ENCODE measurements at places on chromosomes 2 and 18. TPM values are rescaled to one million over a fixed set of nuclear protein-coding genes. Genes with fewer than 3 reads are reported as not detected.

PHLPP1 gene
- total RNA-seq: 14.5 TPM

VWC2L gene
- total RNA-seq: not detected

DNA sequence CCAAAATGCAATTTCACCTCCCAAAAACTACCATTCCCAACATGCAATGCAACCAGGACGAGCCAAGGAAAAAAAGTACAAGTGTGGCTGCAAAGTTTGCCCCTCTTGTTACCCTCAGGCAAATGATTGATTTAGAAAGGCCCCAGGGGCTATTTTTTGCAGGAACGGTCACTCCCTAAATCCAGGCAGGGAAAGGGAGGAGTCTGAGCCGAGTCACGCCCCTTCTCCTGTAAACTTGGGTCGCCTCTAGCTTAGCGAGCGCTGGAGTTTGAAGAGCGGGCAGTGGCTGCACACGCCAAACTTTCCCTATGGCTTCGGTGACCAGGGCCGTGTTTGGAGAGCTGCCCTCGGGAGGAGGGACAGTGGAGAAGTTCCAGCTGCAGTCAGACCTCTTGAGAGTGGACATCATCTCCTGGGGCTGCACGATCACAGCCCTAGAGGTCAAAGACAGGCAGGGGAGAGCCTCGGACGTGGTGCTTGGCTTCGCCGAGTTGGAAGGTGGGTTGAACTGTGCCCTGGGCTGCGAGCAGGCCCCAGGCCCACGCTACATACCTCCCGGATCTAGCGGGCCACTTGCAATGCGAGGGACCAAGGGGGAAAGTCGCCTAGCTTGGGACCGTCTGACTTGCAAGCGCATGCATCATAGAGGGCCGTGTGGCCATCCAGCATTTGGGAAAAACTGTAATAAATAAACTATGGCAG is at the start of gene GALM:
TSS of gene GALM (plus strand) at position 261 of the 702 bp plus-strand sequence. CDS start at position 309, 48 bp downstream.
- DNase-seq: peak; percentile 67

DNA sequence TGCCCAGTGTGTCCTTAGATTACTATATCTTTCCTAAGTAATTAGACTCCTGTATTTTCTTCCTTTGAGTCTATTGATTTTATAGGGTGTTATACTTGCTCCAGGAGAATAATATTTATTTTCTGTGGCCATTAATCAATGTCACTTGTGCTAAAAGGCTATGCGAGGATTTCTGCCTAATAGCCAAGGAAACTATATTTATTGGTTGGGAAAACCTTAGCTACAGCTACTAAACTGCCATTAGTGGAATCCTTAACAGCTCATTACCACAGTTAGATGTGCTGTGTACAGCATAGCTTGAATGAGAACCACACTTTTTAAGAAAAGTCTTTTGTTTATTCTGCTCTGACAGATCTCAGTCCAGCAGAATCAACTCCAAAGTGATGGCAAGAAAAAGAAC is 537.3 kb downstream of the ERBB4 start:
- DNase-seq: no peak

DNA sequence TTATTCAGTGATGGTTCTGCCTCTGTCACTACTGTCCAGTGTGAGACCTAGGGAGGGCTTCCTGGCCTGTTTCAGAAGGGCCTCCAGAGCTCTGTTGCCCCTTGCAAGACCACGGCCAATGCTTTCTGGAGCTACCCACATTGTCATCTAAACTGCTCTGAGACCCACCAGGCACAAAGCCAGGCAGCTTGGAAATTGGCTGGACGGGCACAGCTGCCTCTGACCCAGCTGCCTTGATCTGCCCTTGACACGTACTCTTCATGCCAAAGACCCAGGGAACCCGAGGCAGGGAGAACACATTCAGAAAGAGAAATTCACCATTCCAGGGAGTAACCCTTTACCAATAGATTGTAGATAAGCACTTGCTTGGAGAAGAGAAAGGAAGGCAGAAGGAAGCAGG is 183.7 kb upstream of the SIX2 start:
- DNase-seq: no peak

- DNase-seq: no peak
Measured at GRCh38 chr18:79523736-79524180, 128.0 kb downstream of the NFATC1 start.

DNA sequence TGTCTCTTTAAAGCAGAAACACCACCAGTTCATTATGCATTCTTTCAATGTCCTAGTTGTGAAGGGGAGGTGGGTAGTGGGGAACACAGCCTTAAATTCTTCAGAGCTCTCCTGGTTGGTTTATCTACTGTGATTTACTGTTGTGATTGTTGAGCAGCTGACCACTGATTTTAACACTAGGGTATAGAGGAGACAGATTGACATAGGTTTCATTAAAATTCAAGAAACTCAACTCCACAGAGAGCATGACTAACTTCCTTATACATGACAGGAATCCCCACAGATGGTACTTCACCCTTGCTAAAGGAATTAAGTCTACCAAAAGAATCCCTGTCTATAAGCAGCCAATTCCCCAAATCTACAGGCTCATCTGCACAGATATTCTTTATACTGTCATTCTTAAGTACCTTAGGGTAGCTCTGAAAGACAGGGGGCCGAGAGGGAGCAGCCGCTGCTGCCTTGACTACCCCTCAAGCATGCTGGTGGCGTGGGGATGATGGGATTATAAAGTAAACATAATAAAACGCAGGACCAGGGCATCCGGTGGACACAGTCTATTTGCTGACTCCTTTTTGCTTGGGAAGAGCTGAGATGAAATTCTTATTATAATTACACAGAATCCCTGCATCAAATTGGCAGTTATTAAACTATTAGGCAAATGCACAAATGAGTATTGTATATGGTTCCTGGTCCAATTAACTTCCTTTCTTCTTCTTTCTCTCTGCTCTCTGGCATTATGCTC is 1377.6 kb upstream of the PIK3C3 start:
- DNase-seq: no peak
